ENCODE measurements at places on chromosomes 4 and X.

- DNase-seq, result no peak
Observed at GRCh38 chr4:106334741-106335470, 18.6 kb downstream of the AIMP1 start.

- DNase-seq, result no peak
Observed at GRCh38 chr4:137678796-137679195, 146.5 kb upstream of the PCDH18 start.

GRCh38 chr4:30792601-30793000 lies 72.4 kb downstream of the PCDH7 start:
- no peak for DNase-seq

DNA sequence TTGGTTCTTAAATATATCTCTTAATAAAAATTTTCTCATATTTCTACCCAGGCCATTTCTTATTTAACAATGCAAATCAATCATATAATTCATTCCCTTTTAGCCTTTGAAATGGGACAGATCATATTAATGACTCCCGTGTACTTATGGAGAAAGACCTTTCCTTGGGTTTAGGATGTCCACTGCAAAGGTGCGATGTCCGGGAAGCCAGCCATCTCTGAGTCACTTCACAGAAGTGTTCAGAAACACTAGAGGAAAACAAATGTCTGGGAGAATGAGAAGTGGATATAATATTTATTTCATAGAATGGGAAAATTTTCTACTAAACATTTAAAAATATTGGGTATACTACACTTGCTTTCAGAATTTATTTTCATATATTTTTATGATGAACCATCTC lies 15.3 kb downstream of the INTU start:
- no peak for DNase-seq

- no peak for DNase-seq
Observed at GRCh38 chrX:27679281-27679680, 89.1 kb downstream of the DCAF8L2 start.

DNA sequence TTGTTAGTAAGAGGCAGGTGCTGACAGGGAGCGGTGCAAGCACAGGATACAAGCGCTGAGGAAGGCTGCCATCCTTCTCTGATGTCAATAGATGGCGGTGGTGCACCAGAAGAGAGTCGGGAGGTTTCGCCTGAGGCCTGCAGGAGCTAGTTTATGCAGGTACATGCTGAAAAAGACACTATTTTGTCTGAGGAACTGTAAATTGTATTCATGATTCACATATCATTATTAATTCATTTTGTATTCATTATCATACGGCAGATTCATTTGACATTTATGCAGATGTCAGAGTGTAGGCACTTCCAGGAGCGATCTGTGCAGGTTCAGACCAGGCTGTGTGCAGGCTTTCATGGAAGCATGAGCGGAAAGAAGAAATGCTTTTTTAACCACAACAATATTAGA lies 824.0 kb downstream of the STIM2 start:
- no peak for DNase-seq

- no peak for DNase-seq
Observed at GRCh38 chr4:98289375-98289774, 28.2 kb downstream of the RAP1GDS1 start.

DNA sequence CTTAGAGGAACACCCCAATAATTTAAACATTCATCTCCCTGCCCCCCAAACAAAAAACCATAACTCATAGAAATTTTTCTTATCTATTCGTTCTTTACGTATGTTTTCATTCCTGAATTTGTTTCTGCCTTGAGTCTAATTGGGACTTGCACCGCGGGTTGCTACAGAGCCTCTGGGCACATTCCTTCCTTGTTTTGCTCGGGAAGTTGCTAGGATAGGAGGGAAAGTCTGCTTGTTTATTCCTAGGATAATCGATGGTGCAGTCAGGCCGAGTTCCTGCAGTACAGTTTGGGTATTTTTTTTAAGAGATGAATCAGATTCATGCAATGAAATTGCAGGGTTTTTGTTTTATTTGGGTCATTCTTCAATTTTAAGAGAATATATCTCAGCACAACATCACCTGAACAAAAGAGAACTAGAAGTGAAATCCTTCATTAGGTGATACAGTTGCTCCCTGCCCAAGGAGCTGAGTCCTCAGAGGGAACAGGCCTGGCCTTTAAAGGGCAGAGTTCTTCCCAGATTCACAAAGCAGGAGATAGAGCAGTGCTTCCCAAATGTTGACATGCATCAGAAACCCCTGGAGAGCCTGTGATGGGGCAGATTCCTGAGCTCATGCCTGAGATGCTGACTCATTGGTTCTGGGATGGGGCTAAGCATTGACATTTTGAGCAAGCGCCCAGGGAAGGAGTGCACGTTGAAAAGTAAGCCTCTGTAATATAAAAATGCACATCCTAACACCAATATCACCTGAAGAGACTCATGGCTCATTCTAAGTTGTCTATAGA lies 114.9 kb upstream of the FAM9B start:
- DNase-seq, result no peak

Data from T-helper 22 cell (primary cell).